Ecto neural progenitor cell (in vitro differentiated cells): ENCODE measurements at places on chromosomes 6 and 20.

- DNase-seq: no peak
These were observed 18.6 kb downstream of the ARMC12 start for GRCh38 chr6:35755278-35755924.

GRCh38 chr6:19664878-19665612 lies 172.1 kb upstream of the ID4 start:
- no peak for DNase-seq

GRCh38 chr6:43713643-43714310 lies 26.2 kb upstream of the MRPS18A start:
- no peak for DNase-seq

DNA sequence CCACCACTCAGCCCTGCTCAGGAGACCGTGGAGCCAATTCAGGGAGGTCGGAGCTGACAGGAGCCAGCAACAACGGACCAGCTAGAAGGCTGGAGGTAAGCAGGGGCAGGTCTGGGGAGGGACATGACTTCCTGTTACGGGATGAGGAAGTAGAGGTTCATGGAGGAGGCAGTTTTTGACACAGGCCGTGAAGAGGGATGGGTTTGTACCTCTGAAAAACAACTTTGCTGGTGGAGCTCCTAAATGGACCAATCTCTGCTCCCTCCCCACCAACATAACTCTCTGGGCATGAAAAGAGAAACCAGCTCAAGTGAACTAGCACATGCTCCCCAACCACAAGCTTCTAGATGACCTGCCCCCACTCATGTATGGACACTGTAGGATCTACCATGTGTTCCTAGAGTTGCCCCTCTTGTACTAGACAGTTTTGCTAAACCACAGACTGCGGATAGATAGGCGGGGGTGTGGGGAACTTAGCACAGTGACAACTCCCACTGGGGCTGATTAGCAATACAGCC lies 31.4 kb downstream of the RALGAPA2 start:
- DNase-seq: no peak

DNA sequence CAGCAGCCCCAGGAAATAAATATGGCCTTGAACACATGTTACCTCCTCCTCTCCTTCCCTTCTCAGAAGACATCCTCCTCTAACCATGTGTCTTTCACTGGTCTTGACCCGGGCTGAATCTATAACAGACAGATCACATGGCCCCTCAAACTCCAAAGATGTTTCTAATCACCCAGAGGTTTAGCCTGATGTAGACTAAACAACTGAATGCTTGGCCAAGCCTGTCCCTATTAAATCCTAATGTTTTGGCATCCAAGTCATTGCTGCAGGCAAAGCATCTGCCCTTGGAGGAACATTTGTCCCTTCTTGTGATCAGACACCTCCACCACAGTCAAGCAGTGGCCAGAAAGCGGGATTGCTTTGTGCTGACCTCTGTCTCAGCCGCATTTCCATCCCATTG lies 65.5 kb downstream of the ANKRD60 start:
- DNase-seq: no peak

GRCh38 chr6:15036690-15037245 lies 209.1 kb upstream of the JARID2 start:
- peak; percentile 53 for DNase-seq

DNA sequence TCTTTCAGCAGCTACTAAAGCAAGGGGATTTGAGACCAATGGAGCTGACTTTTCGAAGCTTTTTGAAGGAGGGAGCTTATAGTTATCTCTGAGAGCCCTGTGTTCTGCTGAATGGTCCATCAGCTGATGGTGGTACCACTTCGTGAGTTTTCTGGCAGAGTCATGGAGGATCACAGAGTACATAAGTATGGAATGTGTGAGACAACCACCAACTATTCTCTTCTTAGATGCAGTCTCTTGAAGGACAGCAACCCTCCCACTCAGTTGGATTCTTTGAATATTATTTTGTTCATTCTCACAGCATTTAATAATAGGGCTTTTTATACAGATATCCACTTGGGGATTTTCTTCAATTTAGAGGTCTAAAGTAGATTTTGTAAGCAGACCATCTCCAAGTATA lies 75.3 kb downstream of the ELOVL2 start:
- DNase-seq: no peak

- DNase-seq: no peak
These were observed 118.1 kb downstream of the RWDD2A start for GRCh38 chr6:83311231-83311630.

DNA sequence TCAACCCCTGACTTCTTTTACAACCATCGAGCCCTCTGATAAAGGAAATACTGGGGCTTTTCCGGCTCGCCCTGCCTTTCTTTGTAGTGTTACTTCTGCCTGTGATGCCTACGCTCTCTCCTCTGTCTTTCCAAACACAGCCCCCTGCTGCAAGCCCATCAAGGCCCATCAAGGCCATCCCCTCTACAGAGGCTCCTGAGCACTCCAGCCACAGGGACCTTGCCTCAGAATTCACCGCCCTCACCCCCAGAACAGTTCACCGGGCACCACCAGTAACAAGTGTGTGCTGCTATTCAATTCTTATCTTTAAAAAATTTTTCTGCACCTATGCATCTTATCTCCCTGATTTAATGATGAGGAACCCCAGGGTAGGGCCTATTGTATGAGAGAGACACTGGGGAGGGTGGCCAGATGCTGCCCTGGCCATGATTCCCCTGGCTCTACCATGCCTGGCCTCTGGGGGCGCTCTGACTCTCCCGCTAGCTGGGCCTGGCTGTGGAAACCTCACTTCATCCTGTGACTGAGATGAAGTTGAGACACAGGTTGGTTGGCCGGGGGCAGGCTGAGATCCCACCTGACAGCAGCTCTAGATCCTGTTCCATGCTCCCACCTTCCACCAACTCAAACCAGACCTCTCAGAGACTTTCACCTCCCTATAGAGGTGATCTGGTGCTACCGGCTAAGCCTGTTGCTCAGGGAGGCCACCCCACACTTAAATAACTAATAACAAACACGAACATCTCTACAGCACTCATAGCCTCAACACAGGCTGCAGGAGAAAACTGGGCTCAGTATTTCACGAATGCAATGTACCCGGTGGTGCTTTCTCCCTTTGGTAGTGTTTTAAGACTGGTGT lies 19.2 kb upstream of the GLP1R start:
- DNase-seq: peak; percentile 73

DNA sequence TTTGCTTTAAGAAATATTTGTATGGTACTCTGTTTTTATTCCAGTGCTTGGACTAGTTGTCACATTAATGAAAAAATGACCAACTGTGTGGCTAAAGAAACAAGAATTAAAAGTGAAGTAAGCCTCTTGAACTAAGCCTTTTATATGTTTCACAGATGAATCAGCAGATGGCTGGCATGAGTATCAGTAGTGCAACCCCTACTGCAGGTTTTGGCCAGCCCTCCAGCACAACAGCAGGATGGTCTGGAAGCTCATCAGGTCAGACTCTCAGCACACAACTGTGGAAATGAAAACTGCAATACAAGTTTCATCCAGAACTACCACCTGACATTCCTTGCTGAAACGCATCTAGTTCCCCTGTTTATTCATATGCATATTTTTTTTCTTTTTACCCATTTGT lies 96.8 kb downstream of the B3GAT2 start:
- no peak for DNase-seq

- DNase-seq: no peak
These were observed 161.7 kb downstream of the ERMARD start for GRCh38 chr6:169913096-169913638.

GRCh38 chr20:59110607-59111006 lies 53.0 kb upstream of the ZNF831 start:
- no peak for DNase-seq
